ENCODE measurements at places on chromosomes 5 and 9.

DNA sequence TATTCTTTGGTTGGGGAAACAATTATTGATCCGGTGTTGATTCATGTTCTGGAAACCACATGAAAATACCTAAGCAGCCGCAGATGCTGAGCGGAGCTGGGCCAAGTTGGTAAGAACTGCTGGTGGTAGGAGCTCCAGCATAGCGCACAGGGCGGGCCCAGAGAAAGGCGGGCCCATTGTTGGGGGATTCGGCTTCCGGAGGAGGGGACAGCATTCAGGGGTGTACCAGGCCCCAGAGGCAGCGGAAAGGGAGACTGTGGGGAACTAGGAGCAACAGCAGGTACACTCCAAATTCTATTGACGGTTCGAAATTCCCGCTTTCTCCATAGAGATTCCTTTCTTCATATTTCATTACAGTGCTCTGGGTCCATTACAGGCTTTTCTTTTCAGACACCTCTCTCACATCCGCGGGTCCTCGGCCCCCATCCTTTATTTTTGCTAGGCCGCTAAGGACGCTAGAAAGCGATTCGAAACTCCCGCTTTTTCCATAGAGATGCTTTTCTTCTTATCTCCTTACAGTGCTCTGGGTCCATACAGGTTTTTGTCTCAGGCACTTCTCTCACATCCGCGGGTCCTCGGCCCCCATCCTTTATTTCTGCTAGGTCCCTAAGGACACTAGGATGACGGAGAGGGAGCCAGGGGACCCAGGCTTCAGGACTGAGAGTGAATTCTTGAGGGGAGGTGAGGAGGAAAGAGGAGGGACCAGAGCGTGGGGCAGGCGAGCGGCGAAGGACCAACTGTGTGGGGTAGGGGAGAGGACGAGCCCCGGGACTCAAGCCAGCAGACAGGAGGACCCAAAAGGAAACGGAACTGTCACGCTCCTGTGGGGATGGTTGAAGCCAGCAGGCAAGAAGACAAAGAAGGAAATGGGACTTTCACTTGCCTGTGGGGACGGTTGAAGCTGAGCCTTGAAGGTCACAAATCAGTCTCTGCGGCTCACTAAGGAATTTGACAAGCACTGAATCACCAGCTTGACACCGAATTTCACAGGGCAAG lies at the start of gene CCDC152:
Gene CCDC152, plus strand, starts transcription at position 213 of the 996 bp plus-strand sequence. CDS start 2,304 bp downstream, outside the sequence.
- peak; percentile 46 for DNase-seq

DNA sequence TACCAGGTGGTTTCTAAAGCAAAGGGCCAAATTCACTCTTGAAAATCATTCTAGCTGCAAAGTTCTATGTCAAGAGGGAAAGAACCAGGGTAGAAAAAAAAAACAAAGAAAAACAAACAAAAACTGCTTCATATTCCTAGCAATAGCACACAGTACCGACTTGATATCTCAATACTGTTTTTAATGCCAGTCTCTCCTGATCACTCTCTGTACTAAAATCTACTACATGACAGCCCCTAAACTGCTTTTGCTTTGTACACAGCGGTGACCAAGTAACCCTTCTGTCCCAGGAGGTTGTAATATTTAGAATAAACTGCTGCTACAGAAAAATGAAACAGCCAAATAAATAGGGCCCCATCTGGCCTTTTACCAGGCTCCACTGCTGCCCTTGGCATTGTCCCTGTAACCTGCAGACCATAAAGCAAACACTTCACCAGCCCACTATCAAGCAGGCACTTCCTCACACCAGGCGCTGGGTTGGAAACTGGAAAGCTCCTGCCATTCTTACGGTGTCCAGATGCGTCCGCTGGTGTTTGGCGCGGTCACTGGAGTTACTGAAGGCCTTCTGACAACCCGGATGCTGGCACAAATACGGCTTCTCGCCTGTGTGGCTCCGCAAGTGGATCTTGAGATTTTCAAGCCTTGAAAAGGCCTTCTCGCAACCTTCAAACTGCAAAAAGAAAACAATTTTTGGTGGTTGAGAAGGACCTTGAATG lies 363.2 kb downstream of the GLIS3 start:
- DNase-seq: no peak

DNA sequence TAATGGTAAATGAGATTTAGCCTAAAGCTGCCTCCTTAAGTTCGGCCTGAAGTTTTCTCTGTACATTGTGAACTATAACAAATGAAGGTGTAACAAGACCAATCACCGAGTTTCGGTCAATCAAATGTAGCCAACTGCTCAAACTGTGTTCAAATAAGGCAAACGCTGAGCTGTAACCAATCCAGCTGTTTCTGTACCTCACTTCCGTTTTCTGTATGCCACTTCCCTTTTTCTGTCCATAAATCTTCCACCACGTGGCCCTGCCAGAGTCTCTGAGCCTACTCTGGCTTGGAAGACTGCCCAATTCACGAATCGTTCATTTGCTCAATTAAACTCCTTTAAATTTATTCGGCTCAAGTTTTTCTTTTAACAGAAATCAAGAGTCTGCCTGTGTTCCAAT lies 193.5 kb upstream of the KLF9 start:
- DNase-seq: no peak

- no peak for DNase-seq
Observed at GRCh38 chr5:141762790-141763368, 80.8 kb upstream of the ARAP3 start.

DNA sequence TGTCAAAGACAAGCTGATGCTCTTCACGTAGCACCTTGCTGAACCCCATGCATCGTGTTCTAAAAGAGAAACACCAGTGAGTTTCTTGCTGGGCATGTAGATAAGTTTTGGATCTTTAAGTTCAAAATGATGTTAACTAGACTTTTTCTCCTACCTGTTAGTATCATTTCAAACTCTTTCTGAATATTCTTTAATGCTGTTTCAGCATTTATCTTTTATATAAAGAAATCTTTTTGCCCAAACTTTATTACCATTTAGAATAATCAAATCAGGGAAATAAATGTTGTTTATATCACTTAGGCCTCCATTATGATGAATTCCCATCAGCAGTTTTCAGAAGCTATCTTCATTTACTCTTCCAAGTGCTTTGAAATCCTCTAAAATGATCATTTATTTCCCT lies 542.8 kb downstream of the CDH10 start:
- no peak for DNase-seq

DNA sequence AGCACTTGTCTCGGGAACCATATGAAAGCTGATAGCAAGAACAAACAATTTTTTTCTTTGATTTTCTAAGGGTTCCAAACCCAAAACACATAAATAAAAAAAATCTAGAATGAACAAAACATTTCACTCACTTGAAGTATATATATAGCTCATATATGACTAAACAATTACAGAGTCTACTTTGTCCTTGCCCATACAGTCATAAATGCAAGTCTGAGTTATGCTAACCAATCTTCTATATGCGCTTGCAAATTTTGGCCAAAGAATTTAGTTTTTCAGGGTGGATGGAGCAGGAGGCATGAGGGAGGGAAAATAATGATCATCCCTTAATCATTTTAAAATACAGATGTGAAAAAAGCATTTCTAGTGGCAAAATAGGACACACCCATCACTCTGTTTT lies 370.1 kb downstream of the BNC2 start:
- DNase-seq: no peak

DNA sequence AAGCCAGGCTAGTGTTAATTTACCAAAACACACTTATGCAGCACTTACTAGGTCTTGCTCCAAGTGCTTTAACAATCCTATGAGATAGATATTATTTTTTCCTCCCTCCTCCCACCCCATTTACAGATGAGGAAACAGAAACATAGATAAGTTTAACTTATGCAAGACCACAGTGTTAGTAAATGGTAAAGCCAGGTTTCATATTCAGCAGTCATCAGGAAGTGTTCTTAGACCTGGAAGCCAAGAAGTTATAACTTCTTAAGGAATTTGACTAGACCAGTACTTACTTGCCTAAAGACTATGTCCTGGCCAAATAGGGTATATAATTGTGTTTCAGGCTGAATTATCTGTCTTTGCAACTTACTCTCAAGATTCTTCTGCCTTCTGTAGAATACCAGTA lies 15.9 kb downstream of the ABHD17B start:
- no peak for DNase-seq

DNA sequence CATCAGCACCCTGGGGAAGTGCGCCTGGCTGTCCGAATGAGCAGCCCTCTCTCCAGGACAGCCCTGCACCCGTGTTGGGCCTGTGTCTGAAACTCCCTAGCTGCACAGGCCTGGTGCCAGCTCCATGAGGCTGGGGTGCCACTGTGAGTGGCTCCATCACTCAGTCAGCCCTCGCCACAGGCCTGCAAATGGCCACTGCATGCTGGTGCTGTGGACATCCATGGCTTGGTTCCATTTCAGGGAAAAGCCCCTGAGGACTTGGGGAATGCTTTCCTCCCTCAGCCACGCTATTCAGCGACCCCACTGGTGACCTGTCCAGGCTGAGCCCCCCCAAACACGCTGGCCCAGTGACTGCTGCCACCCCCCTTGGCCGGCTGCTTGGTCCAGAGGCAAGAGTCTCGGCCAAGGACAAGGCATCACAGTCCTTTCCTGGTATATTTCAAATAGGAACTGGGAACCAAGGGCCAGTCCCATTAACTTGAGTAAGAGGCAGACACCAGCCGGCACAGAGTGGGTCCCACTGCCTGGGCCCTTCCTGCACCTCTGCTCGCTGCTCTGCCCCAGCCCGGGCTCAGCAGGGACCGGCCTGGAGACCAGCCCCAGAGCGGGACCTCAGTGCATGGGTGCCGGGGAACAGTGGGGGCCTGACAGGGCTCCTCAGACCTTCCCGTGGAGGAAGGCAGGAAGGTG lies 181.3 kb downstream of the AUH start:
- no peak for DNase-seq

DNA sequence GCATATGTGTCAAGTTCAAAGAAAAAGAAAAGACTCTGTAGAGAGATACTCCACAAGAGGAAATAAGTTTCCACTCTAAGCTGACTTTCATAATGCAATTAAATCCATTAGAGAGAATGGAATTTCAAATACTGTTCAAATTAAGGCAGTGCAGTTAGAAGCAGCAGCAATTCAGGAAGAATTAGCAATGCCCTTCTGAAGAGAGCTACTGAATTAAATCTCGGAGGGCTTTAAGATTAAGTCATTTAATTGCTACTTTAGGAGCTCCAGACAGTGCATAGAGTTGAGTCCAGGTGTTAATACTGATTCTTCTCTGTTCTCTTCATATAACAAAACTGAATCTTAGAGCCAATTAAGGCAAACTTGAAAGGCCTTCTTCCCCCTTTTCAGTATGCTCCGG lies 8.5 kb downstream of the CDH12 start:
- DNase-seq: no peak

Data from CD4-positive, alpha-beta T cell (primary cell).